Chondrocyte (in vitro differentiated cells): ENCODE measurements at places on chromosomes 2 and 18.

DNA sequence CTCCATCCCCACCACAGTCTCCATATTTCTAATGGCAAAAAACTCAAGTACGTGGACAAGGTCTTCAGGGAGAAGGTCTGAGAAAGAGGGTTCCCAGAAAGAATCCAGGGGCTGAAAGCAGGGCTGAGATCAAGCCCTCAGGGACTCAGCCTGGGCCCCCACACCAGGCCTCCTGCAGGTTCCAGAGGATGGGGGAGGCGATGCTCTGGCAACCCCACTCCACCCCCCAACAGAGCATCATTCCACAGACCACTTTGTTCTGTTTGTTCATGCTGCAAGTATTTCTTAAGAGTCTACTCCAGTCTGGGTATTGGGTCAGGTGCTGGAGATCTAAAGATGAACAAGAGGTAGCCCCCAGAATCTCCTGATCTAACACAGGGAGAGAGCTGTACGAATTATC is 32.2 kb downstream of the ZBTB7C start:
- no peak for DNase-seq

GRCh38 chr2:36663851-36664695 is 32.4 kb upstream of the VIT start:
- DNase-seq = no peak

GRCh38 chr2:238861013-238861730 is 13.3 kb downstream of the TWIST2 start:
- peak; percentile 69 for DNase-seq

GRCh38 chr2:220985561-220985960 is 586.5 kb downstream of the EPHA4 start:
- no peak for DNase-seq

GRCh38 chr2:12035029-12035720 is 288.7 kb downstream of the LPIN1 start:
- DNase-seq = no peak

- DNase-seq = no peak
Observed at GRCh38 chr2:233988581-233988980, 61.9 kb upstream of the SPP2 start.

DNA sequence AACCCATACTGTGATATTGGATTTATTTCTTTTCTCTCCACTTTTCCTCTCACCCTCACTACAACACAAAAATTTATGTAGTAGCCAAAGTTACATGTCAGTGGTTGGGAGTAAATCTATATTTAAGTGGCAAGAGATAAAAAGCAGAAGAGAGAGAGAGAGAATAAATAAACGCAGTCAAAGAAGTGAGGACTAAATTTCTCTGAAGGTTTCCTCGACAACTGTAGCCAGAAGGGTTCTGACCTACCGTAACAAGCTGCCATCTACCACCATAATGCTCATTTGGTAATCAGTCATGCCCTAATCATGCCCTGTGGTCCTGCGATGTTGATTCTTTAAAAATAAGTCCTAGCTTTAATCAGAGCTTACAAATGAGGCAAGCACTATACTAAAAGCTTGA is 9.1 kb downstream of the ARHGAP28 start:
- no peak for DNase-seq

DNA sequence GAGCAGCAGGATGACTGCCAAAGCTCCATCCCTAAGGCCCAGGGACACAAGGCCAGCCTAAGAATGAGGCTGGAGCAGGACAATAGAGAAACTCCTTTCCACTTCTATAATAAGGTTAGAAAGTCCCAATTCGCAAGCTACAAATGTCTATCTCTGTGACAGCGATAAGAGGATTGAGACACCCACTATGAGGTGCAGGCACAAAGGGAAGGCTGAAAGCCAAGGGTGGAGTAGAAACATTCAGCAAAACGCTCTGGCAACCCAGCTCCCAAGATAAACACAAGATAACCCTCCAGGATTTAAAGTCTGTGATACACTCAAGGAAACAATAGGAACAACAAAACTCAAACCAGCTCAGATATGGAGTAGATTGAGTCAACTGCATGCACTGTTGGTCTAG is 418.0 kb upstream of the UBE2E3 start:
- DNase-seq = no peak

GRCh38 chr2:68862889-68863288 is 8.3 kb downstream of the BMP10 start:
- no peak for DNase-seq

DNA sequence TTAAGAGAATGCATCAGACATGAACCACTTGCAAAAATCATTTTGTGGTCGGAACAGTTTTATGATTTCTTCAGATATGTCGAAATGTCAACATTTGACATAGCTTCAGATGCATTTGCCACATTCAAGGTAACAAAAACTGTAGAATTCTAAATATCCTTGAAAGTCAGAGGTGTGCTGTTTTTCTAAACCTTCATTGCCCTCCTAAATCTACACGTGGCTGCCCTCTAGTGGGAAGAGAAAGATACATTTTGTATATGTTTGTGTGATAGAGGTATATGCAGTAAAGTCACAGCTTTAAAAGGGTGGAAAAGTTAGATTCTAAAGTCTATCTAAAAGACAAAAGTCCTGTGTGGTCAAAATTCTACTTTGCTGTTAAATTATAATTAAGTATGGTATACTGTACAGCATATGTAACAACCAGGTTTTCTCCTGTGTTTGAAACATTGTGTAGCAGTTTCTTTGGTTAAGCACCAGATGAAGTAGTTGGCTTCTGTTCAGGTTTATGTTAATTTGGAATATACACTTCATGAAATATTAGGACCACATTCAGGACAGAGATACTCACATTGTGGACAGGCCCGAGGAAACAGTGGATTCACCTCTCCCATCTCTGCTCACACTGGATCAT is 65.9 kb upstream of the ITM2C start:
- DNase-seq = no peak

- DNase-seq = no peak
Observed at GRCh38 chr18:69752737-69753380, 194.8 kb downstream of the CD226 start.
